ENCODE measurements at places on chromosomes 5 and 9. TPM values are rescaled to one million over a fixed set of nuclear protein-coding genes. Genes with fewer than 3 reads are reported as not detected.

SLC34A1 gene
- total RNA-seq: 0.19 TPM

GRCh38 chr5:131694926-131695325 is 59.9 kb upstream of the RAPGEF6 start:
- no peak for DNase-seq

DNA sequence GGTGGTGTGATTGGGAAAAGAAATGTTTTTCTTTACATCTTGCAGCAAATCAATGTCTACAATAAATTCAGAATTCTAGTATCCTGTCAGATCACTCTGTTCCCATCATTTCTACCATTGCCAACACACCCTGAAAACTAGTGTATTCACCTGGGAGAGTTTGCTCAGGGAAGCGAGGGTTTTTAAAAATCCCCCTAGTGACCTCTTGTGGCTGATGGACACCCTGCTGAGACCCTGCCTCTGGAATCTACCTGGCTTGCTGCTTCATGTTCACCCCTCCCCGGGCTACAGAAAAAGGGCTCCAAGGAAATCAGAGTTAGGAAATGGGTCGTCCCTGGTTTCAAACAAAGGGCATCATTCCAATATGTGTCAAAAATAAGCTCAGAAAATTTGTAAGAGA is 21.4 kb upstream of the ALDOB start:
- DNase-seq: no peak

DNA sequence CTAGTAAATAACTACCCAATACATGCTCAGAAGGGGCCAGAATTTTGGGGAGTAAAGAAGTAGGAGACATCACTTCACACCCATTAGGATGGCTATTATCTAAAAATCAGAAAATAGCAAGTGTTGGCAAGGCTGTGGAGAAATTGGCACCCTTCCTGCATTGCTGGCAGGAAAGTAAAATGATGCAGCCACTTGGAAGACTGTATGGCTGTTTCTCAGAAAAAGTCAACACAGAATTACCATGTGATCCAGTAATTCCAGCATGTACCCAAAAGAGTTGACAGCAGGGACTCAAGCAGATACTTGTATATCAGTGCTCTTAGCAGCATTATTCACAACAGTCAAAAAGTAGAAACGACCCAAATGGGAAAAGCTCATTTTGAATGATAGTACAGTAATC is 107.6 kb downstream of the APBA1 start:
- DNase-seq: no peak

- no peak for DNase-seq
Measured at GRCh38 chr5:2141254-2142000, 258.7 kb upstream of the IRX4 start.

DNA sequence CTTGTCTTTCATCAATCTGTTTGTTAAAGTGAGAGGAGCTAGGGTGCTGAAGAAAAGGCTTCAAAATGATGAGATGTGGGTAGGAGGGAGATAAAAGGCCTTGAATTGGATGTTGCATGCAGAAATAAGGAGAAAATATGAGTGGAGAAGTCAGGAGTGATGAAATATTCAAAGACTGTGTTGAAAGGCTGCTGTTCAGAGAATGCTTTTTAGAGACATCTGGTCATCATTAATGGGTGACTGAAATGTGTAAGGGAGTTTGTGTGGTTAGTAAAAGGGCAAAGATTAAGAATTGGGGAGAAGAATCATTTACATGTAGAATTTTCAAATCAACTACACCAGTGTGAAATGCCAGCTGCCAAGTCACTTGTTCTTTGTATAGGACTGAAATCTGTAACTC is 383.9 kb downstream of the MAT2B start:
- DNase-seq: no peak

DNA sequence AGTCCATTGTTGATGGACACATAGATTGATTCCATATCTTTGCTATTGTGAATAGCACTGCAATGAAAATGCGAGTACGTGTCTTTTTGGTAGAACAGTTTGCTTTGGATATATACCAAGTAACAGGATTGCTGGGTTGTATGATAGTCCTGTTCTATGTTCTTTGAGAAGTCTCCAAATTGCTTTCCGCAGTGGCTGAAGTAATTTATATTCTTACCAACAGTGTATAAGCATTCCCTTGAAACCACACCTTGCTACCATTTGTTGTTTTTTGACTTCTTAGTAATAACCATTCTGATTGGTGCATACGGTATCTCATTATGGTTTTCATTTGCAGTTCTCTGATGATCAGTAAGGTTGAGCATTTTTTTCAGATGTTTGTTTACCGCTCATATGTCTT is 792.9 kb downstream of the PTPRD start:
- DNase-seq: no peak

MARCOL gene
- total RNA-seq: not detected

- DNase-seq: no peak
Measured at GRCh38 chr9:6723881-6724420, 33.8 kb upstream of the KDM4C start.

FSD1L gene
- total RNA-seq: 0.61 TPM

GRCh38 chr5:35618304-35618636 is 607 bp downstream of the SPEF2 start:
- no peak for DNase-seq

- DNase-seq: peak; percentile 61
Measured at GRCh38 chr5:134649163-134649835, 714 bp downstream of the SEC24A start.

Measured in activated naive CD4-positive, alpha-beta T cell treated with anti-CD3 and anti-CD28 coated beads, Interleukin-2, amount 50 U/mL, for 72 hours (primary cell).